Fibroblast of villous mesenchyme (primary cell): ENCODE measurements at places on chromosomes 16 and 17. TPM values are rescaled to one million over a fixed set of nuclear protein-coding genes. Genes with fewer than 3 reads are reported as not detected.

The CA7 gene
- not detected in 2 replicates for total RNA-seq

The TRIM47 gene
- 13.5 and 15.1 TPM in 2 replicates for total RNA-seq

The RND2 gene
- 0.97 and 1.3 TPM in 2 replicates for total RNA-seq

The ST6GALNAC1 gene
- total RNA-seq: not detected in 2 replicates

The MARCHF10 gene
- under 0.01 and 0.32 TPM in 2 replicates for total RNA-seq
